ENCODE measurements at places on chromosomes 11 and 22.

GRCh38 chr22:42664976-42665831 is 16.0 kb upstream of the CYB5R3 start:
- DNase-seq = no peak

DNA sequence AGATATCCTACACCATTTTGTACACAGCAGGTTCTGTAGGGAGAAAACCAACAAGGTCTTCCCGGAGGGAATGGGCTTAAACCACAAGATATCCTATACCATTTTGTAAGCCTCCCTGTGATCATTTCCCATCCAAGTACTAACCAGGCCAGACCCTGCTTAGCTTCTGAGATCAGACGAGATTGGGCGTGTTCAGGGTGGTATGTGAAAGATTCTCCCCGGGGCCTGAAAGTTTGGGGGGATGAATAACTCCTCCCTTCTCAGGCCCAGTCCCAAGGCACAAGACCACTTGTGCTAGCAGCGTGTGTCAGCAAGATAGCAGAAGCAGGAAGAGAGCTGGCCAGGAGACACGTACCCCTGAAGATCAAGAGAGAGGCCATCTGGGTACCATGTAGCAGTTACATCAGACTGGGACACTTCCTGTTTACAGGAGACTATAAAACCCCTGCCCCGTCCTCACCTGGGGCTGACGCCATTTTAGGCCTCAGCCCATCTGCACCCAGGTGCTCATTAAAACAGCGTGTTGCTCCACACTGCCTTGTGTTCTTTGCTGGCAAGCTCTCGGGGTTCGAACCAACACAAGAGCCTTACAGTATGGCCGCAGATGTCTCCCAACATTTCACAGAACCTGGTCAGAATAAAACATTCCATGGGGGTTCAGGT is 17.3 kb downstream of the MIF start:
- DNase-seq = no peak

- no peak for DNase-seq
Measured at GRCh38 chr11:108819957-108820356, 155.1 kb downstream of the DDX10 start.

DNA sequence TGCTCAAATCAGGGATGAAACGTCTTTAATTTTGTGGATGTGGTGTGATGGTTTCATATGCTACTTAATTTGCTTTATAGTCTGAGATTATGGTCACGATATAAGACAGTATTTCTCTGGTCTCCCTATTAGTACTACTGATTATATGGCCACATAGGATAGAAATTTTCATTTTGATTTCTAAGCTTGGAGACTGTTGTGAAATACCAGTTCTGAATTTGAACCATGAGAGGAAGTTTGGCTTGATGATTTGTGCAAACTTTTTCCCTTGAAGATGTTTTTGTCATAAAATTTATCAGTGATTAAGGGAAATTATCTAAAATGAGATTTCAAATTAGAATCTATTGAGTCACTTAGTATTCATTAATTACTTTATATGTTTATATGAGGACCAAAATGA is 2.7 kb downstream of the RNF169 start:
- no peak for DNase-seq

DNA sequence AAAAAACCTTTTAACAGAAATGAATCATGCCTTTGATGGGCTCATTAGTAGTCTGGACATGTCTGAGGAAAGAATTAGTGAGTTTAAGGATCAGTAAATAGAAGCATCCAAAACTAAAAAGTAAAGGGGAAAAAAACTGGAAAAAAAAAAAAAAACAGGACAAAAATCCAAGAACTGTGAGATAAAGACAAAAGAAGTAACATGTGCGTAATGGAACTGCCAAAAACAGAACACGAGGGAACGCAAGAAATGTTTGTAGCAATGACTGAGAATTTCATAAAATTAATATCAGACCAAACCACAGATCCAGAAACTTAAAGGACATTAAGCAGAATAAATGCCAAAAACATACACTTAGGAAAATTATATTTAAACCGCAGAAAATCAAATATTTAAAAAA is 77.4 kb downstream of the MS4A13 start:
- DNase-seq = no peak

DNA sequence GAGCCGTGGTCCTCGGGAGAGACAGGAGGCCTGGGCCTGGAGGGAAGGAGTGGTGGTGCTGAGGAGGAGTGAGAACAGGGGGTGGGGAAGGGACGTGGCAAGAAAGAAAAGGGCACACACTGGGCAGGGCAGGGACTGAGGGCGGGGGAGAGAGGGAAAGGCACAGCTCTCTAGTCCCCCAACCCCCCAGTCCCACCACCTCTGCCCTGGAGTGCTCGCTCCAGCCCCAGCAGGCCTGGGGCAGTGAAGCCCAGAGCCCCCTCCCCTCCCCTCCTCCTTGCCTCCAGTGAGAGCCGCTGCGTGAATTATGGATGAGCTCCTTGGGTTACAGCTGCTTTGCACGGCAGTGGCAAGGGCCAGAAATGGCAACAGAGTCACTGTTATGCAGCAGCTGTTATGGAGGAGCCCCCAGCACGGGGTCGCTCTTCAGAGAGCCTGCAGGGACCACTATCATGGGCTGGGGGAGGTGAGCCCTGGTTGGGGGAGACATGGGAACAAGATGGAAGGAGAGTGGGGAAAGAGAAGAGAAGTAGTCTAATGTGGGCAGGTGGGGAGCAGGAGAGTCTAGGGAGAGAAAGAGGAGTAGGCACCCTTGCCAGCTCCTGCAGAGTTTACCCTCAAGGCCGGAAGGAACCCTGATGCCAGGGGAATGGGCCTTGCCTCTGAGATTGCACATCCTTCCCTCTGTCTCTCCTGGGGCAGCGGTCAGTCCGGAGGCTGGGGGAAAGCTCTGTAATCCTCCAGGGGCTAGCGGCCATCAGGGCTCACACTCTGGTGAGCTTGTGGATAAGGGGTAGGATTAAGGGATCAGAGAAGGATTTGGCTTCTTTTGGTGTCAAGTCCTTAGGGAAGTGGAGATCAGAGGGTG is 3.6 kb downstream of the RTN4RL2 start:
- no peak for DNase-seq

DNA sequence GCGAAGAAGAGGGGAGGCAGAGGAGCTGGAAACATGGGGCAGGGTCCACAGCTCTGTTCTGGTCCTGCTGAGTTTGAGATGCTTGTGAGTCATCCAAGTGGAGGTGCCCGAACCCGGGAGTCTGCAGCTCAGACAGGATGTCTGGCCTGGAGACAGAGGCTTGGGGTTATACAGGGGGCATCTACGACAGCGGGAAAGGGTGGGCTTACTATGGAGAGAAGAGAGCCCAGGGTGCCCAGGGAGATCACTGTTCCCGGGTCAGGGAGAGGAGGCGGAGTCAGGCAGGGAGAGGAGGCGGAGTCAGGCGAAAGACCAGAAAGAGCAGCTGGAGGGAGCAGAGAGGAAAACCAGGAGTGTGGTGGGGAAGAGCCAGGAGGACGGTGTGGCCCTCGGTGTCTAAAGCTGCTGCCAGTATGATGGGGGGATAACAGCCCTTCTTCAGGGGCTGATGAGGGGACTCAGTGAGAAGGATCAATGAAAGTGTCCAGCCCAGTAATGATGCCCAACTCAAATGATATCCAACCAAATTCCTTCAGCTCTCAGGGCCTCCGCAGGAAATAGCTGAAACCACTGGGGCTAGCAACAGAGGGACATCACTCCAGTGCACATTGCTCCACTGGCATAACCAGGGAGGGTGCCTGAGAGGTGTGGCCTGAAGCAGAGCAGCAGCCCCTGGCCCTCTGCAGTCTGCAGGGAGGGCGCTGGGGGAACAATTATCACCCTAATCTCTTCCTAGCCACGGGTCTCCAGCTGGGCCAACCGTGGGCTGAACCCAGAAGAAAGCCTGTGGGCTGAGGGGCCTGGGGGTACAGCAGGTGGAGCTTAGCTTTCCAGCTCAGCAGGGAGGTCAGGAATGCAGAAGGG is 2.6 kb upstream of the LTBP3 start:
- no peak for DNase-seq

DNA sequence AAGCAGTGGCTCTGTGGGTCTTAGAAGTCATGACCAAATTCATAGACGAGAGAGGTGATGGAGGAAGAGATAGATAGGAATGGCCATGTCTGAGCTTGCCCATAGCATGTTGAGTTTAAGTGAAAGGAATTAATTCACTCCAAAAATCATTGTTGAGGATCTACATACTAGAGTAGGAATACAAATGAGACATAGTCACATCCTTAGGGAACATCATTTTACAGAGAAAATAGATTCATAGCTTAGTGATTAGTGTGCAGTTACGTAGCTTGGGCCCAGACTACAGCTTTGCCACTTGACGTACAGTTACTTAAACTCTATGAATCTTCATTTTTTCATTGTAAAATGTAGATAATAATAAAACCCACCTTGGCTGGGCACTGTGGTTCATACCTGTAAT is 21.4 kb upstream of the BMAL1 start:
- DNase-seq = no peak

DNA sequence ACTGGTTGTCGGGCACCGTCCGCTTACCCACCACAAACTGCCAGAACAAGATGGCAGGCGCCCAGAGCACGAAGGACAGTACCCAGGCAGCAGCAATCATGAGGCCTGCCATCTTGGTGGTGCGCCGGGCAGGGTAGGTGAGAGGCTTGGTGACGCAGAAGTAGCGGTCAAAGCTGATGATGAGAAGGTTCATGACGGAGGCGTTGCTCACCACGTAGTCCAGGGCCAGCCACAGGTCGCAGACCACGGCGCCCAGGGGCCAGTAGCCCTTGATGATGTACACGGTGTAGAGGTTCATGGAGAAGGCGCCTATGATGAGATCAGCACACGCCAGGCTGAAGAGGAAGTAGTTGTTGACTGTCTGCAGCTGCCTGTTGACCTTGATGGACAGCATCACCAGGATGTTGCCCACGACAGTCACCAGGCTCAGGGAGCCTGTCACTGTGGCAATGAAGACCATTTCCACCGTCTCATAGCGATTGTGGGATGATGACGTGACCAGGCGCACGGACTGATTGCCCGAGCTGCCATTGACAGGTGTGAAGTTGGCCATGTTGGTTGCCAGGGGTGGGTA is 4.6 kb downstream of the MDK start:
- DNase-seq = no peak

DNA sequence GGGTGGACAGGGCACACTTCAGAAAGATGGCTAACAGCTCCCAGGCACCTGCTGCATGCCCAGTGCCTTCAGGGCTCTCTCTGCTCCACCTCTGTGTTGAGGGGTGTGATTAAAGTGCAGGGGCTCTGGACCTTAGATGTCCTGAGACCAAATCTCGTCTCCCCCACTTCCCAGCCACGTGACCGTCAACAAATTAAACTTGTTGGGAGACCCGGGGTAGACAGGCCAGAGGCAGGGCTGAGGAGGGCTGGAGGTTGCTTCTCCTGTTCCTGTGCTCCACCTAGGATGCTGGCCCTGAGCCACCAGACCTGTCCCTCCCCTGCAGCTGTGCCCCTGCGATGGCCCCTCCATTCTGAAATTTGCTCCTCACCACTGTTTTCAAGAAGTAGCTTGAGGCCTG is 17.0 kb downstream of the NPTXR start:
- DNase-seq = no peak

DNA sequence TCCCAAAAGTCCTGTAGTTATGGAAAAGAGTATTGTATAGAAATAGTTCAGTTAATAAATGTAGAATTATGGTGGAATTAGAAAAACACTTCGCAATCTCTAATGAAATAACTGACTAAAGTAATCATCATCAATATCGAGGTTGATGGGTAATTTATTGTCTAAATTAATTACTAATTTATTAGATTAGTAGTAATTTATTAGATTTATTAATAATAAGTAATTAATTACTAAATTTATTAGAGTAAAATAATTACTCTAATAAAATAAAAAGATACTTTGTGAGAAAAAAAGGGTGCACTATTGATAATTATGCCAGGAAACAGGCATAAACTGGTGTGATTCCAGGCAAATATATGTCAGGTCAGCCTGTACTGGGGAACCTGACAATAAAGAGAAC is 455.6 kb downstream of the AASDHPPT start:
- no peak for DNase-seq

- no peak for DNase-seq
Measured at GRCh38 chr11:120817158-120817557, 206.7 kb upstream of the TBCEL start.

- DNase-seq = no peak
Measured at GRCh38 chr11:104823657-104824056, 74.6 kb downstream of the CASP12 start.

DNA sequence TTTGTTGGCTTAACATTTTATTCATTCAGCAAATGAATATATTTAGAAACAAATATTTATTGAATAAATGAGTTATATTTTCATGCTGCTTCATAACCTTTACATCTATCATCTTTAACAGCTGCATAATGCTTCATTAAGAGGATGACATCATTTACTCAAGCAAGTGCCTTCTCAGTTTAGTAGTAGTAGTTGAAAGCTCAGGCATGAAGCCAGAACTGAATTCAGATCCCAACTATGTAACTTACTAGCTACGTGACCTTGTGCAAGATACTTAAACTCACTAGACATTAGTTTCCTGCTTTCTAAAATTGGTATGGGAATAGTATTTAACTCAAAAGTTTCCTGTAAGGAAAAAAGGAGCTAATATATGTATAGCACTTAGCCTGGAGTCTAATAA is 90.3 kb downstream of the TMPRSS5 start:
- DNase-seq = no peak

- no peak for DNase-seq
Measured at GRCh38 chr22:49004484-49005399, 822.9 kb downstream of the BRD1 start.

- DNase-seq = no peak
Measured at GRCh38 chr11:110184456-110184855, 91.3 kb downstream of the ZC3H12C start.

GRCh38 chr11:117143390-117143789 is 697 bp upstream of the PAFAH1B2 start:
- peak; percentile 12 for DNase-seq

- no peak for DNase-seq
Measured at GRCh38 chr22:43745783-43746356, 66.2 kb downstream of the EFCAB6 start.

DNA sequence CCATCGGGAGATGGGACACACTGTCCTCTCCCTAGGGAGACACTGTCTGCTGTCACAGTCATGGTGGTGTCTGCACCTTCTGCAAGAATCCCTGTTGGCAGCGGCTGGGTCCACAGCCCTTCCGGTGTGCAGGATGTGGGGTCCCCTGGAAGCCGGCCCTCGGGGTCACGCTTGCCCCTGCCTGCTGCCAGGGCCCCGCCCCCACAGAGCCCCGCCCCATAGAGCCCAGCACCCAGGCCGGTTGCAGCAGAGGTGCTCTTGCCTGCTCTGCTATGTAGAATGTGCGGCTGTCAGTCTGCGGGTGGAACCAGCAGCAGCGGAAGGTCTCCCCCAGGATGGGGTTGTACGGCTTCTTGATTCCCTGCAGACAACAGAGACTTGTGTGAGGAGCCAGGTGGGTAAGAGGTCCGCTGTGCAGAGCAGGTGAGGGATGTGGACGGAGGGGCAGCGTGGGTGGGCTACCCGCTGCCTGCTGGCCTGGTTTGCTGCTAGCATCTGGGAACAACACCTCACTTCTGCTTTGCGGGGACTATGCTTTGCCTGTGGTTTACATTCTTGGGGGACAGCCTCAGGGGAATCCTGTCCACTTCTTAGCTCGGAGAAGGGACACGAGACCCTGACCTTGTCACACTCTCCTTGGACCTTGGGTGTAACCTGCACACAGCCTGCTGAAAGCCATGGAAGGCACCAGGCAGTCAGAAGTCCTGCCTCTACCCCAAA is 44.9 kb upstream of the CARS1 start:
- no peak for DNase-seq

GRCh38 chr11:207863-208180 is 314 bp downstream of the RIC8A start:
- DNase-seq = no peak

Measured in activated CD4-positive, alpha-beta T cell treated with anti-CD3 and anti-CD28 coated beads, Interleukin-2, amount 50 U/mL, for 24 hours (primary cell).